ENCODE measurements at places on chromosomes 12 and 14.

GRCh38 chr14:22303589-22304195 lies 285.3 kb downstream of the DAD1 start:
- DNase-seq, result no peak

DNA sequence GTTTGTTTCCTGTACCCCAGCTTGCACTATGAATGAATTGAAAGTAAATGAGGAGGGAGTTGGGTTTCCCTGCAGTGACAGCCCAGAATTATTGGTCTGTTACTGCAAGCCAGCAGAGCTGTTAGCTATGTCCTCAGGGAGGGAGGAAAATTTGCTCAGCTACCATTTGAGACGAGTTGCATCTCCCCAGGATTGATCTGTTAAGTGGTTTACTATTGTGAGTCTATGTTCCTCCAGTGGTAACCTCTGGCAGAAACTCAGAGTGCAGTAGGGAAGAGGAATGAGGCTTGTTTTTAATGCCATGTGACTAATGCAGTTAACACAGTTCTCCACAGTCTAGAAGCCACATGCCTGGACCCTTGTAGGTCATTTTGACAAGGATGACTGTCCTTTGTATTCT lies 173.9 kb downstream of the SLC15A4 start:
- DNase-seq, result no peak

- DNase-seq, result no peak
Observed at GRCh38 chr12:91191513-91192111, 9.0 kb upstream of the DCN start.

DNA sequence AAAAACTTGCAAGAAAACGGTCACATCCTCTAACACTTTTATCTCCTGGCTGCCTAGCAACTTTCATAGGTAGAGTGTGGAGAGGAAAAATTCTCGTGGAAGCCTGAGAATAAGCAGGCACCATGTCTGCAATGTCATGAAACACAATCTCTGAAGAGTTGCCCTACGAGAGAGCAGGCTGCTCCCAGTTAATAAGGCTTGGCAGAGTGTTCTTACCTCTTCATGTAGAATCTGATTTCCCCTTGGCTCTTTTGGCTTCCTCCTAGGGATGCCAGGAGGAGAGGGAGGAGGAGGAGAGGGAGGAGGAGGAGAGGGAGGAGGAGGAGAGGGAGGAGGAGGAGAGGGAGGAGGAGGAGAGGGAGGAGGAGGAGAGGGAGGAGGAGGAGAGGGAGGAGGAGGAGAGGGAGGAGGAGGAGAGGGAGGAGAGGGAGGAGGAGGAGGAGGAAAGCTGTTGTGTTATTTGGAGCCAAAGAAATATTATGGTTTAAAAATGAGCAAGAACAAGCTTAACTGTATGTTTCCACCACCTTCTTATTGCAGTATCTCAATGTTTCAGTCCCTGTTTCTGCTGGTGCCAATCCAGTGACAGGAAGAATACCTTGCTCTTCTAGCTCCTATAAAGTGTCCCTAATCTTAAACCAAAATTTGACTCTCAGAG lies 52.9 kb downstream of the EGLN3 start:
- DNase-seq, result no peak

GRCh38 chr12:121139286-121139685 lies 6.6 kb downstream of the P2RX7 start:
- DNase-seq, result no peak

DNA sequence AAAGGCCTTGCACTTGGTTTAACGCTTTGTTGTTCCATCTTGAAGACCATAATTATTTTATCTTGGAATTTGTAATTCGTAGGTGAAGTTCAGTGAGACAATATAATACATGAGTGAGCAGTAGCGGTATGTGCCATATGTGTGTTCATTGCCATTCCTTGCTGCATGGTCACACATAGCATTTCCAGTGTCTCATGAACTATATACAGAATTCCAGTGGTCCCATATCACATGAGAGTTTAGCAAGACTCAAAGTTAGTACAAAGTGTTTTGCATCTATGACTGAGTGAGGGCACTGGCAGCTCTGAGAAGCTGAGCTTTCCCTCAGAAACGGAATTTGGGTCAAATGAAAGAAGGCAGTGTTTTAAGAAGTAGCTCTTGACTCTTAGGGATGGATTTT lies 359.8 kb downstream of the FOXG1 start:
- no peak for DNase-seq

GRCh38 chr12:92553389-92553788 lies 149.4 kb upstream of the PLEKHG7 start:
- DNase-seq, result no peak
